ENCODE measurements at places on chromosomes 2 and 18.

GRCh38 chr2:231228223-231228622 lies 29.8 kb downstream of the ARMC9 start:
- no peak for DNase-seq

DNA sequence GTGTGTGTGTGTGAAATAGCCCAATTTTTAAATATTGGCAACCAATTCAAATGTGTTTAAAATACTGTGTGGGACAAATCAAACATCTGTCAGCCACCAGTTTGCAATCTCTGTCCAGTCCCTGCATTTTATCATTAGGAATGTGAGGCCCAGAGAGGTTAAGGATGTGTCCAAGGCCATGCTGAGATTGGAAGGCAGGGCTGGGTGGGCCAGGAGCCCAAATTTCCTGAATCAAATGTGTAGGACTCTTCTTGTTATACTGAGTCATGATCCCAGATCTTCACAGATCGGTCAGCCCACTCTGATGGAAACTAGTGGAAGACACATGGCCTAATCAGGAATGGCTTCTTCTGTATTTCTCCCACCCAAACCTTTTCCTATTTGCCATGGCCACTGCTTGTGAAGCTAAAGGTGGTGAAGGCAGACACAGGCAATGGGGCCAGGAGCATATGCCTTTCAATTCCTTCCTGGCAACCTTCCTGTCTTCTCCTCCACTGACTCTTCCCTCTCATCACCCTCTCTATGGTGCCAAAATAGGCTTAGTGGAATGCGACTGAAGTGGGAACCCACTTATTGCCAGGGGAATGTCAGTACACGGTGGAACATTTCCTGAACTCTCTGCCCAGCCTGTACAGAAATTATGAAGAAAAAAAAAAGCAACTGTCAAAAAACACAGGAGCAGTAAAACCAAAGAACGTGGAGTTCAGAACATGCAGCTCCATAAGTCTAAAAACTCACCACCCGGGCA lies 35.5 kb downstream of the ZEB2 start:
- DNase-seq = no peak

DNA sequence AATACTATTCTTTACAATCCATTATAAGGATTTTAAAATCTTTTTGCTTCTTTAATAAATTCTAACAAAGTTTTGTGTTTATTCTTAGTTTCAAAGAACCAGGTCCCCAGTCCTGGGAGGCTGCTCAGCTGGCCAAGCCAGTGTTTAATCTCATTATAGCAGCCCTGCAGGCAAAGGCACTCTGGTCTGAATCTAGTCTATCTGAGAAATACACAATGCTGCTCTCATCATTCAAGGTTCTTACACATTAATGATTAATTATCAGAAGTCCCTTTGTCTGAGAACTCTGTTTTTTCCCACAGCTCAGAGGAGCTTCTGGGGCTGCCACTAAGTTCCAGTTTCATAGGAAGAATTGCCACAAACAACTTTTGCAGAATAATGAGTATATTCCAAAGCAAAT lies 27.7 kb downstream of the KCTD18 start:
- DNase-seq = no peak

DNA sequence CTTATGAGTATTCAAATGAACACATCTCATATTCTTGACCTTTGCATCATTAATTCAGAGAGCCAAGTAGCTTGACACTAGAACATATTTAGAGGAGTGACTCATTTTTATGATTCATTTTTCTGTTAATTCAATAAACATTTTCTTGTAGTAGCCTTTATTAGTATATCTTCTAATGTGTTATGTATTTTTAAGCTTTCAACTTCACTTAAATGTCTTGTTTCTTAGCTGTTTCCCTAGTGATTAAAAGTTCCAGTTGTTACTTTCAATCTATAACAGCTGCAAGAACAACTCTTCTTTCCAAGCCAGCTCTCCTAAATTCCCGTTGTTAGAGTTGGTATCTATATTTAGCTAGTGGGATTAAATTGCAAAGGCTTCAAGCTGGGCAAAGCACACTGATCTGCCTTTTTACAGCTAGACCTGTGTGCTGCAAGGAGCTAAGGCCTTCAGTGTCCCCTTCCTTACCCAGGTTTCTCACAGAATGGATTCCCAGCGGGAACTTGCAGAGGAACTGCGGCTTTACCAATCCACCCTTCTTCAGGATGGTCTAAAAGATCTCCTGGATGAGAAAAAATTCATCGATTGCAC lies at the start of gene KLHL41:
KLHL41 (plus strand) TSS at position 405 of the 588 bp plus-strand sequence; CDS start at position 482, 77 bp downstream.
- no peak for DNase-seq

DNA sequence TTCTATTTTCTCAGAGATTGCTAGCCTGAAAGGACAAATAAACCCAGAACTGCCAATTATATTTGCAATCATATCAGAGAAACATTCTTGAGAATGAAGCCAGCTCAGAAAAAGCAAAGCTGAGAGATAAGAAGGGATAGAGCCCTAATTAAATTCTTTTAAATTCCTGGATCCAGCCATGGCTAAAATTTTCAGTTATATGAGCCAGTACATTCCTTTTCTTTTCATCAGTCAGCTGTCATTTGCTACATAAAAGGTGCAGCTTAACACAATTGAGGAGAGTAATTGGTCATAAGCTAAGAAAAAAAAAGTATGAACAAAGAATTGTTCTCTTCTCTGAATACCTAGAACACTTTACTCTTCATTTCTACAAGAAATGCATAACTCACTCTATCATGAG lies 303.5 kb upstream of the FIGN start:
- no peak for DNase-seq

GRCh38 chr2:113175042-113175628 lies 1.4 kb downstream of the PSD4 start:
- DNase-seq = no peak

GRCh38 chr2:98442488-98442887 lies 2.2 kb upstream of the INPP4A start:
- no peak for DNase-seq

DNA sequence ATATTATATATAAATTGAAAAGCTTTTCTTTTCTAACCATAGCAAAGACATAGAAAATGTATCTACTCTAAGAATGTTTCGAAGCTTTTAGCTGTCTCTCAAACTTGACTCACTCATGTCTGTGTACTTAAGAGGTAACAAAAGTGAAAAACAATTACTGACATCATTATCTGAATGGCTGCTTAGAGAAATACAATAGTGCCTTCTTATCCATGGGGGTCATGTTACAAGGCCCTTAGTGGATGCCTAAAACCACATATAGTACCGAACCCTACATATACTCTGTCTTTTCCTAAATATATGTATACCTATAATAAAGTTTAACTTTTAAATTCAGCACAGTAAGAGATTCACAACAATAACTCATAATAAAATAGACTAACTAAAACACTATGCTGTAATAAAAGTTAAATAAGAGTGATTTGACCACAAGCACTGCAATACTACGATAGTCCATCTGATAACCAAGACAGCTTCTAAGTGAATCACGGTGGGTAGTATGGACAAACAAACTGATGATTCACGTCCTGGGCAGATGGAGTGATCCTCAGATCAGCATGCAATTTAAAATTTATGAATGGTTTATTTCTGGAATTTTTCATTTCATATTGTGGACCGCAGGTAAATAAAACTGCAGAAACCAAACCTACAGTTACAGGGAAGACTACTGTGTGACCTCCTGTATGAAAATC lies 246.2 kb downstream of the XIRP2 start:
- DNase-seq = peak; percentile 62

GRCh38 chr2:202361108-202361507 lies 15.0 kb upstream of the BMPR2 start:
- no peak for DNase-seq

- DNase-seq = no peak
Observed at GRCh38 chr2:232455426-232456255, at the start of gene ALPI. Gene ALPI, plus strand, starts transcription at chr2:232456153. Its CDS starts 47 bp downstream, at chr2:232456200.

- peak; percentile 26 for DNase-seq
Observed at GRCh38 chr2:190718652-190719526, 70.0 kb downstream of the NAB1 start.

DNA sequence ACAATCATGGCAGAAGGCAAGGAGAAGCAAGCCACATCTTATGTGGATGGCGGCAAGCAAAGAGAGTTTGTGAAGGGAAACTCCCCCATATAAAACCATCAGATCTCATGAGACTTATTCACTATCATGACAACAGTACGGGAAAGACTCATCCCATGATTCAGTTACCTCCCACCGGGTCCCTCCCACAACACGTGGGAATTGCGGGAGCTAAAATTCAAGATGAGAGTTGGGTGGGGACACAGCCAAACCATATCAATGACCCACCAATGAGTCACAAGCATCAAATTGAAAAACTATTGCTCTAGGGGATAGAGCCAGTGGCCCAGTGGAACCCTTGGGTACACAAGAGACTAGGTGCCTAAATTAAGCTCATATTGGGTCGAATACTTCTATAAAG lies 157.4 kb downstream of the FBXO15 start:
- no peak for DNase-seq

GRCh38 chr2:20501974-20502373 lies 55.1 kb downstream of the RHOB start:
- peak; percentile 95 for DNase-seq

GRCh38 chr2:195333869-195334268 lies 323.2 kb upstream of the SLC39A10 start:
- no peak for DNase-seq

DNA sequence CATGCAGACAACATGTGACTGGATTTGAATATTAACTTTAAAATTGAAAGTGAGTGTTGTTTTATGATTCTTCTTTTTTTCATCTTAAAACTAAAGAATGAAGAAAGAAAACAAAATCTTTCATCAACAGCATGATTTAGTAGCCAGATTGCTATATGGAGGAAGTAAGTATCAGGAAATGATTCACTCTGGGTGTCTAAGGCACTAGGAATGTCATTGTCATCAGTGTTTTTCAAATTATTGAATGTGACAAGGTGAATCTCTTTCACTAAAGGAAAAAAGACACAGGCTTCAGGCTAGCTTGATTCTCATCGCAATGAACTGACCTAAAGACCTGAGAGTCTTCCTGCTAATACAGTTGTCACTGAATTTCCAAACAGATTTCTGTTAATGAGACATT lies 430.1 kb downstream of the FBXO15 start:
- DNase-seq = peak; percentile 33

DNA sequence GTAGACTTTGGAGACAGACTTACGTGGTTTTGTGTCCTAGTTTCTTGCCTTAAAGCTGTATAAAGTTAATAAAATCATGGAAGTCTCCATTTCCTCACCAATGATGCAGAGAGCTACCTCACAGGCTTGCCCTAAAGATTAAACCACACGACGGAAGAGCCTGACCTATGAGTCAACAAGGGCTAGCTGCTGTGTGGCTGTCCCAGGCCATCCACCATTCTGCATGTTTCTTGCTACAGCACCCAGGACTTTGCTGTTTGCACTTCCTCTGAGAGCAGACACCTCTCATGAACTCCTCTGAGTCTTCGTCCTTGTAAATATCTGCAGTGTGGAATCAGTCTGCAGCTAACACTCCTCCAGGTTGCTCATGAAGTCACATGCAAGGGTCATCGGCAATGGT lies 160.0 kb upstream of the TRIB2 start:
- DNase-seq = no peak

DNA sequence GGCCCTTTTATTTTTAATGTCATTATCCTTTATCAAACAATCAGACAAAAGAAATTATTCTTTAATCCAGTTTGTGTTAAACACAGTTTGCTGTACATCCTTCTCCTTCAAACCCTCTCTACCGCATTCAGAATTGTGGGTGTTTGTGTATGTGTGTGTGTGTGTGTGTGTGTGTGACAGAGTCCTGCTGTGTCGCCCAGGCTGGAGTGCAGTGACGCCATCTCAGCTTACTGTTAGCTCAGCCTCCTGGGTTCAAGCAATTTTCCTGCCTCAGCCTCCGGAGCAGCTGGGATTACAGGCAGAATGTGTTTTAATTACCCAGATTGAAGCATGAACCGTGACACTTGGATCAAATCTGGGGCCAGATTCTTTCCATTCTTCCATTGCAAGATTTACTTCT lies 723.7 kb downstream of the DCDC2C start:
- no peak for DNase-seq

- no peak for DNase-seq
Observed at GRCh38 chr2:180133736-180134135, 126.6 kb upstream of the CWC22 start.

DNA sequence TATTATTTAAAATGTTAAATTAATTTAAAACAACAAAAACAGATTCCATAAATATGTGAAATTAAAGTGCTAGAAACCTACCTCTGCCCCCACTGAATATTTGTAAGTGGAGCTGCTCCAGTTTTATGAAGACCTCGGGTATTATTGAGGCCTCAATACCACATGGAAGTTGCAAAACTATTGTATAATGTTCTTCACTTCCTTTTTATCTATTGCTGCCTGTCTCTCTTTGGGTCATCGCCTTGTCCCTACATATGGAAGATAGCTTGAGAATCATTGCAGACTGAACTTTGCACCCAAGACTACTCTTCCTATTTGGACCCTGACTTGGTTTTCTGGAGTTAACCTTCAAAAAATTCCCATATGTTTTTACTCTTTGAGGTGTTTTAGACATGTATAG lies 212.1 kb upstream of the NETO1 start:
- DNase-seq = no peak

GRCh38 chr2:7015007-7015950 lies 98.1 kb downstream of the RNF144A start:
- DNase-seq = no peak

DNA sequence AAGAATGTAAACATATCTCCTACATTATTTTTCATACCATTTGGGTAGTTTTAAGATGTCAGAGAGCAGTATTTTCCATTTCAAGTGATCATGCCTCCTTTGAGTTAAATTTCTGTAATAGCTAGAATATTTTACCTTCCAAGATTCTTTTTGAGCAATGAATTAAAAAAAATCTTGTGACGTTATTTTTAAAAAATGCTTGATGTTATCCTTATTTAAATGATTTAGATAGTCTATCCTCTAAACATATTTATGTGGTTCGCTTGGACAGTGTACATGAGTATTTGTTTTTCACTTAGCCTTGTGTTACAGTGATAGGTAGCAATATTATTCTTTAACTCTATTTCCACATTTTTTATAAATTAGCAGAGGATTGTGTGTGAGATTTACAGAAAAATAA lies 639.2 kb upstream of the CDH2 start:
- DNase-seq = no peak

DNA sequence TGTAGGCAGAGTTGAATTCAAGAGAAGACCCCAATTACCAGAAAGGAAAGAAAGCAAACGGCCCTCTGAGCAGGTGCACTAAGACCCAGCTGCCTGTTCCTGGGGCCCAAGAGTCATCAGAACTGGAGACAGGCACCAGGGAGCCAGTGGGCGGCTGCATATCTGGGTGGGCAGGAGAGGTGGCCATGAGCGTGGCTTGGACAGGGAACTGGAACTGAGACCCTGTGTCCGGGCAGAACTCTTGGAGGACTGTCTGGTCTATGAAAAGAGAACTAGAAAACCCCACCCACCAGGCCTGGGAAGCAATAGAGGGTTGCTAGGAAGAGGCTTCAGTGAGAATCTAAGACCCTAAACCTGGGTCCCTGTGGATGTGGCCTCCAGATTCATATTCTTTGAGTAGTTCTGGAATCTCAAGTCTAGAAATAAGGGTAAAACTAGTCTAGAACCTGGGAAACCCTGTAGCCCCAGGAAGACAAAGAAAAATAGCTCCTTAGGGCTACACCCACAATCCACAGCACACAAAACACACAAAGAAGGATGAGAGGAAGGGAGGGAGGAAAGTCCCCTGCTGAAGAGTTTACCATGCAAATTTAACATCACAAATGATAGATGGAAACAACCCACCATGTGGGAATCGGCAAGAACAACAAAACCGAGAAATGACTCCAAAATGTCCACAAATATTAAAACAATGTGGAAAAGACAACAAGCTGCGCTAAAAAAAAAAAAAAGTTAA lies 147.0 kb downstream of the HDAC4 start:
- no peak for DNase-seq

GRCh38 chr2:109529532-109530449 lies 84.0 kb downstream of the SEPTIN10 start:
- no peak for DNase-seq

GRCh38 chr18:56825321-56825720 lies 174.2 kb downstream of the WDR7 start:
- no peak for DNase-seq
